ENCODE measurements at places on chromosomes 2 and 18.
A peak's percentile ranks its signal among the peaks of the same experiment; 100 is the strongest.

DNA sequence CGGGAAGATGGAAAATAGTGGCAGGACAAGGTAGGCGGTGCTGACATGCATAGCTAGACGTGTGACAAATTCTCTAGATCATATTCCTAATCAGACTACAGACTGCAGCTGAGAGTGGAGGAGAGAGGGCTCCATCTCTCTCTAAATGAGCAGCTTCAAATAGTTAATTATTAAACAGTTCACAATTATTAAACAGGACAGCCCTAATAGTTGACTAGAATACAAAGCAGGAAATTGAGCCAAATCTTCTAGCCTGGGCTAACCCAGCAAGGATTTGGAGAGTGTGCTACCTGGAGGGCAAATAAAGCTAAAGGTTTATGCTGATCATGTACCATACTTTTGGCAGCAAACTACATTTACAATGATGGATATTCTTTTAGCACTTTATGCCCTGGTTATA is 54.4 kb upstream of the CWC22 start:
- DNase-seq, result no peak

DNA sequence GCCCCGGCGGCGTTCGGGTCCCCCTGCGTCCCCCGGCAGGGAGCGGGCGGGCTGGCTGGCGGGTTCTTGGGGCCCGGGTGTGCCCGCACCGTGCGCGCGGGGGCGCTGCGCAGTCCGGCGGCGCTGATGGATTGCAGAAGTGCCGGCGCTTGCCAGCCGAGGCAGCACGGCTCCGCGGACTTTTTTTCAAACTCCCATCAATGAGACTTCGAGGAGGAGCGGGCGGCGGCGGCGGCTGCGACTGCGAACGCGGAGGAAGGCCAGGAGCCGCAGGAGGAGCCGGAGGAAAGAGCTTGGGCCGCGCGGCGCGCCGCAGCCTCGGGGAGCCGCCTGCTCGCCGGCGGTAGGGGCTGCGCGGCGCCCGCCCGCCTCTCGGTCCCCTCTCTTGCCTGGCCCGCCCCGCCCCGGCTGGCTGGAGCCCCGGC is at the start of gene GLI2:
TSS of gene GLI2 (plus strand) at position 123 of the 425 bp plus-strand sequence. CDS start 61,453 bp downstream, outside the sequence.
- peak; percentile 64 for DNase-seq

DNA sequence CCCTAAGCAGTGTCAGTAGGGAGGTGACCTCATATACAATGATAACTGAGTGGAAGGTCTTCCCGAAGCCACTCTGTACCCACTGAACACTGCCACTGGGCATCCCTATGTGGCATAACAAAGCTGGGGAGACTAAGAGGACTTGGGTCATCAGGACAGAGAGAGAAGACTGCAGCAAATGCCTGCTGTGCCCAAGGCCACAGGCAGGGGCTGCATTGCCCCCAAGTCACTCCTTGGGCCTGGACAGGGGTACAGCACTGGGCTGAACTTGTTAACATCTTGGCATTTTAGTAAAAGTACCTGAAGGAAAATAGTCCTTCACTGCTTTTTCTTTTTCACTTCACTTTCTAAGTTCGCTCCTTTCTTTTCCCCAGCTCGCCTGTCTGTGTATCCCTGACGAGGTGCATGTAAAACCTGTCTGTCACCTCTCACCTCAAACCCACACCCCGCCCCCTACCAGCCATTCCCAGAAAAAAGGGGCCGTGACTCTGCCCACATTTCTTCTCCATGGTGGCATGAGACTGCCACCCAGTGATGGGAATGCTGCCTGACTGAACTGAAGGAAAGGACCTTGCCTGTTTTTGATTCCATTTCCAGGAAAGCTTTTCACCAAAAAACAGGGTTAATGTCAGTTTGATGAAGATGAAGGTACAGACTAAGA is 62.9 kb downstream of the MTHFD2 start:
- DNase-seq, result no peak

- peak; percentile 31 for DNase-seq
Observed at GRCh38 chr2:170157025-170157684, 20.8 kb upstream of the MYO3B start.

- DNase-seq, result no peak
Observed at GRCh38 chr2:21501376-21502027, 377.7 kb downstream of the TDRD15 start.

DNA sequence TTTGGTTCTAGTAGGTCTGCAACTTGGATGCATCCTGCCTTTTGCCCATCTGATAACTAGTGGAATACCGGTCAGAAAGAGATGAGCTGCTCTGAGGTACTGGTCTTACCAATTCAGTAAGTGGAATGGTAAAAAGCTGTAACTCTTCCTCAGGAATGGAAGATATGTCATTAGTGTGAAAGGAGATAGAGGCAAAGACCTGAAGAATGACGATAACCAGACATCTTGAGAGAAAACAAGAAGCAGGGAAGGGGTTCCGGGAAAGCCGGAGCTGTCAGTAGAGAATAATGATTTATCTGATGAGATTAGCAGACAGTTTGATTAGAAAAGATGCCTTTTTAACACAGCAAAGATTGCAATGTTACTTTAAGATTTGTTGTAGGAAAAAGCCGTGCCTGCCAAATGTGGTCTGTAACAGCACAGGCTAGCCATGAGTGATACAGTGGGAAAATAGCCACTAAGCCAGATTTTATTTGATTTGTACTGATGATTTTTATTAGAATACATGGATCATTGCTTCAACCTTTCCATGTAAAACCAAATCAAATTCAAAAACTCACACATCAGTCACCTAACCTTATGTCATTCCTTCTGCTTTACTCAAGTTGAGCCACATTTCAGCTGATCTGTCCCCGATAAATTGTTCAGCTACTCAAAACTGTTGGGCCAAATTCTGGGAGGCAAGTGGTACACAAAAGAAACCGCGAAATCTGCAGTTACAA is 110.0 kb downstream of the TCF4 start:
- DNase-seq, result peak; percentile 44

GRCh38 chr18:27030421-27030820 is 154.7 kb downstream of the CHST9 start:
- no peak for DNase-seq

DNA sequence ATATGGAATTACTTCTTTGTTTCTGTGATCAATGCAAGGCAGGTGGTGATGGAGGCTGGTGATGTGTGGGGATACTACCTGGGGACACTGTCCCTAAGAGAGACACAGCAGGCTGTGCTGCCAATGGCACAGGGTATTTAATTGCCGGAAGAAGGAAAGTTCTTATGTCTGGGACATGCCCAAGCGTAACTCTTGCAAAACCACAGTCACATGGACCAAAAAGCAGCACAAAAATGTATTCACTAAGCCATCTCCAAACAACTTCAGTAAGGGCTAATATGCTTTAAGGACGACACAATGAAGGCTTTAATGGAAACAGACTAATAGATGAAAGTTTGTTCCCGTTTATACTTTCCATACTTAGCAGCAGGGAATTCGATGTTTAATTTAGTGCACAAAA is 49.7 kb upstream of the AP1S3 start:
- no peak for DNase-seq

- peak; percentile 46 for DNase-seq
Observed at GRCh38 chr2:157777427-157777826, 98.7 kb downstream of the ACVR1 start.

DNA sequence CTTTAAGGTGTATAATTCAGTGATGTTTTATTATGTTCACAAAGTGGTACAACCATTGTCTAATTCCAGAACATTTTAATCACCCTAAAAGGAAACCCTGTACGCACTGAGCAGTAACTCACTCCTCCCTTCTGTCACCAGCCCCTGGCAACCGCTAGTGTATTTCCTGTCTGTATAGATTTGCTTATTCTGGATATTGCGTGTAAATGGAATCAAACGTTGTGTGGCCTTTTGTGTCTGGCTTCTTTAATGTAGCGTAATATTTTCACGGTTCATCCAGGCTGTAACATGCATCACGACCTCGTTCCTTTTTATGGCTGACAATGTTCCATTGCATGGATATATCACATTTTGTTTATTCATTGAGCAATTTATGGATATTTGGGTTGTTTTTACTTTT is 8.3 kb downstream of the ZDBF2 start:
- no peak for DNase-seq

DNA sequence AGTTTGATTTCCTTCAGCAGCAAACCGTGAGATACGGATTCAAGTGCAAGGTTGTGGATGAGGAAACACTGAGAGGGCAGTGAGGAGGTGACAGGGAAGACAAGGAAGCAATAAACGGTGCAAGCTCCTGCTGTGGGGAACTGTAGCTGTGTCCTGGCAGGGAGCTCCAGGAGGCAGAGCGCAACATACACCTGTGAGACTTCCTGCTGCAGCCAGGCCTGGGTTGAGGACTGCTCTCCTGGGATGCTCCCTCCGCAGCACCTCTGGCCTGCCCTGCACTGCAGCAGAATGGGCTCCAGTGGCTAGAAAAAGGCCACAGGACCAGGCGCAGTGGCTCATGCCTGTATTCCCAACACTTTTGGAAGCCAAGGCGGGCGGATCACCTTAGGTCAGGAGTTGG is 85.5 kb downstream of the MRO start:
- no peak for DNase-seq

DNA sequence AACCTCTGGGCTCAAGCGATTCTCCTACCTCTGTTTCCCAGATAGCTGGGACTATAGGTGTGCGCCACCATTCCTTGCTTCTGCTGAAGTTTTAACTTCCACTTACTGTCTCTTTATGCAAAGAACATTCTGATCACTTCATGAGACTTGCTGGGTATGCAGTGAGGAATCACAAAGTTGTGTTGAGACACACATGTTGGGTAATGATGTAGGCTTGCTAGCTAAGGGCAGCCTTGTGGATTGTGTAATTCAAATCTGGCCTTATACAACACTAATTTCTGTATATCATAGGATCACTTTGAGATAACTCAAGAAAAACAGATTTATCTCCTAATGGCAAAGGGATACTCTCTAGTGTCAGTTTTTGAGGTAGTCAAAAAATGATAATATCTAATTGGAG is 24.2 kb downstream of the XRCC5 start:
- no peak for DNase-seq

DNA sequence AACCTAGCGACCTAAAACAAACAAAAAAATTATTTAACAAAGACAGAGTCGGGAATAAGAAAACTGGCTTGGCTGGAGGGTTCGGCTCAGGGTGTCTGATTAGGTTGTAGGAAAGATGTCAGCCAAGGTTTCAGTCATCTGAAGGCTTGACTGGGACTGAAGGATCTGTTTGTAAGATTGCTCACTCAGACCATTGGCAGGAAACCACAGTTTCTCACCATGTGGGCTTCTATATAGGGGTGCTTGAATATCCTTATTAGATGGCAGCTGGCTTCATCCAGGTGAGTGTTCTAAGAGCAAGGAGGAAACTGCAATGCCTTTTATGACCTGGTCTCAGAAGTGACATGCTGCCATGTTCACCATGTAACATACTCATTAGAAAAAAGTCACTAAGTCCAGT is 999 bp upstream of the IL36B start:
- DNase-seq, result no peak

DNA sequence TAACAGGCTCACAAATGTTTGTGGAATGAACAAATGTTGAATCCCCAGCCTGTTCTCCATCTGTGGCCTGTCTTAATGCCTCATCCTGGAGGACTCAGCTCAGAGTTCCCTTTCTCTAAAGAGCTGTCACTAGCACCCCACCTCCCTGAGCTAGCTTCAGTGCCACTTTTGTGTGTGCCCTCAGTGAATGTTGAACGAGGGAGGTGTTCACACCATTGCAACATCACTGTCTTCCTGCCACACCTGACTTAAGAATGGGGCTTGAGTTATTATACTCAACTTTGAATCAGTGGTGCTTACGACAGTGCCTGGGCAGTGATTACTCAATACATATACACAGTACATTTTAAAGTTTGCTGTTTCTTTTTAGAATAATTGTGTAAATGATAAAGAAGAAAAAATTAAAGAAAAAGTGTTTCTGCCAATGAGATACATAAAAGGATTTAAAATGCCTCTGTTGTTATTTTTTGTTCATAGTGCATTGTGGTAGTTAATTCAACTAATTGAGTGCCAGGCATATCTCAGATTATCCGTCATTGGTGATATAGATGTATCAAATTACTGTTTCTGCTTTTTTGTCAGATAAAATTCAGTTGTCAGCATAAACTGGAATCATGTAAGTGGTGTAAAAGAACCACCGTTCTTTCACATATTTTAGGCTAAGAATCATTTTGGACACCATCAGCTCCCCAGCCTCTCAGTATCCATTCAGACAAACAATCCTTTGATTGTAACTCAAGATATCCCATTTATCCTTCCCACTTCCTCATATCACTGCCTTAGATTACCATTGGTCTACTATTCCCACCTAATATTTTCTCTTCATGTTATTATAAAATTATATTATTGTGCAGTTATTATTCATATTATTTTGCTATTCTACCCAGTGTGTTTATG is 304.7 kb downstream of the PTPRM start:
- no peak for DNase-seq

DNA sequence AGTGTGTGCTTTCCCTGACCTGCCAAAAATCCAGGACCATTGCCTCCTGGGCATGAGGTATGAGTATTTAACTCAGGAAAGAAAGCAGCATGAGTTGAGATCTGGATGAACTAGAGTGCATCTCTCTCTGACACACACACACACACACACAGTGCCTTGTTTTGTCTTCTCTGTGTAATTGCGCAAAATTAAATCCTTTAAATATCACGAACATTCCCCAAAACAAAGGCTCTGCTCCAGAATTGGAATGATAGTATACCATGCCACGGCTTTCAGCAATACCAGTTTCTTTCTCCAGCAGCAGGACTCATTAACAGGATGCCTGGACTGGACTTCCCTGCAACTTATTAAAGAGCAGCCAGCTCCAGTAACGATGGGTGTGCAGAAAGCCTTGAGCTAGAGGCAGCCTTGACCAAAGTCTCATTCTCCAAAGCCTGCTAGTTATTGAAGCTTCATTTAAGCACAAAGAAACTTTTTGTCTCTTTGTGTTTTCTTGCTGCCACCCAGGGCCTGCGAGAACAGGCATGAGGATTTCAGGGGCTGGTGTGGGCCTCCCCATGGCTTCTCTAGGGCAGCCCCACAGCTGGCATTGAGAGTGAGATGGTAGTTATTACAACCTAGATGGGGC is 101.7 kb downstream of the NRP2 start:
- DNase-seq, result no peak

DNA sequence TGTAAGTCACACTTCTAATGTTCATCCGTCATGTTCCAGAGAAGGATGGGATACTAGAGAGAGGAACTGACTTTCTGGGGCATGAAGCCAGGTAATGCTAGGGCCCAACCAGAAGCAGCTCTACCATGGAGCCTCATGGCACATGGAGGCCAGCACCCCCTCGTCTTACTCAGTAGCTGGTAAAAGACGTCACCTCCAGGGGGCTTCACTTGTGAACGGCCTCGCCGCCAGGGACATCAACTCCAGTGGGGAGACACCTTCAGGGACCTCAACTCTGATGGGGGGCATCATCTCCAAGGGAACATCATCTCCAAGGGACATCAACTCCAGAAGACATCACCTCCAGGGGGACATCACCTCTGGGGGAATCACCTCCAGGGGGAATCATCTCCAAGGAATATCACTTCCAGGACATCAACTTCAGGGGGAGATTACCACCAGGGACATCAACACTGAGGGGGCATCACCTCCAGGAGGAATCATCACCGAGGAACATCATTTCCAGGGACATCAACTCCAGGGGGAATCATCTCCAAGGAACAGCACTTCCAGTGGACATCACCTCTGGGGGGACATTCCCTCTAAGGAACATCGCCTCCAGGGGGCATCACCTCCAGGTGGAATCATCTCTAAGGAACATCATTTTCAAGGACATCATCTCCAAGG is 168.4 kb downstream of the NDUFA10 start:
- no peak for DNase-seq

- DNase-seq, result no peak
Observed at GRCh38 chr18:66167829-66168684, 417.2 kb downstream of the CDH7 start.

GRCh38 chr2:113776949-113777348 is 20.5 kb upstream of the SLC35F5 start:
- no peak for DNase-seq
